ENCODE measurements at places on chromosomes 12 and 14. TPM values are rescaled to one million over a fixed set of nuclear protein-coding genes. Genes with fewer than 3 reads are reported as not detected.

Gene NRXN3
- 4.1 TPM for total RNA-seq

- peak; percentile 26 for DNase-seq
Measured at GRCh38 chr12:109753959-109754358, 40.3 kb downstream of the FAM222A start.

DNA sequence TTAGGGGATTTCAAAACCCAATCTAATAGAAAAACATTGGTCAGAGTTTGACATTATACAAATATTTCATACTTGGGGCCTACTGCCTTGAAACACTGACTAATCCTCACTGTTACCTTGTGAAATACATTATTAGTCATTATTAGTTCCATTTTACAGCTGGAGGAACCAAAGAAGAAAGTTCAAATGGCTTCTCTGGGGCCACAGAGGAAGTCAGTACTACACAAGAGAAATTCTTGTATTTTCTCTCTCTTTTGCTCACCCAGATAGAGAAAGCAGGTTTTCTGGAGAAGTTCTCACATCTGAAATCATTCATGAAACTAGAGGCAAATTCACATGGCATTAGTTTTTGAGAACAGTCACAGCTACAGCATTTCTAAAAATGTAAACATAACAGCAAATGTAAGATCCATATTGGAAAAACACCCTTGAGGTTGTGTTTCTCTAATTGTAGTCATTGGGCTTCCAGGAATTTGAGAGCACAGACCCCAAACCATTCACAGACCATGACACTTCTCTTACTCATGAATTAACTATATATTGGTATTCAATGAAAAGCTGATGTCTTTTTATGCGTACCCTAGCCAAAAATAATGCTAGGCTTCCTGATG lies 83.0 kb downstream of the LLPH start:
- DNase-seq: no peak

DNA sequence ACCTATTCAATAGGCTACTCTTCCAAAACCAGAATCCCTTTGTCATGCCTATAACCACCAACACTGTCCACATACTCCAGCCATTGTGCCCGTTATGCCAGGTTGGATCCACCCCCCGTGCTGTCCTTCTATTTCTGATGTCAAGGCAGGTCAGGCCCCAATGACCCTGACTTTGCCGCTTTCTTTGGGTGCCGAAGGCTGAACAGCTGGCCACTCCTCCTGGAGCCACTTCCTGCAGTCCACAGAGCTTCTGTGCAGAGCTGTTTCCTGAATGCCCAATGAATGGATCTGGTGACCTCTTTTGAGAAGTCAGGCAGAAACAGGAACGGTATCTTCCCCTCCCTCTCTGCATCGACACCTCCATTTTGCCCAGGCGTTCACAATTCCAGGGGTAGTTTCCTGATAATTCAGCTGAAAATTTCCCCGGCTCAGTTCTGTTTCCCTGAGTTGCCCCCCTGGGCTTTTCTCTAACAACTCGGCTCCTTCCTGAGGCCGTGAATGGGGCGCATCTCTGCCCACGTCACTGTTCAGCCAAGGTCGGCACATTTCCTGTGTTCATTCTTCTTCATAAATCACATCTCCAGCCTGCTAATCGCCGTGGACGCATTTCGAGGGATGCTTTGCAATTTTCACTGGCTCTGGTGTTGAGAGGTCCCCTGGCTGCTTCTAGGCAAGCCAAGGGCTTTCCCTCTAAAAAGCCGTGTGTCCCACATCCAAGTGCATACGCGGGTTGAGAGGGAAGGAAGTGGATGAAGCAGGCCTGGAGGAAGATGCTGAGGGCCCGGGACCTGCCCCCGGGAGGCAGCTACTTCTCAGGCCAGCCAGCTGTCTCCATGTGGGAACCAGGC lies 86.5 kb downstream of the PAPOLA start:
- DNase-seq: no peak

GRCh38 chr12:15209782-15210181 lies 11.4 kb downstream of the RERG start:
- no peak for DNase-seq
